ENCODE measurements at places on chromosomes 4 and X. TPM values are rescaled to one million over a fixed set of nuclear protein-coding genes. Genes with fewer than 3 reads are reported as not detected.

The SOWAHB gene
- total RNA-seq = not detected

The CENPC gene
- 115 TPM for total RNA-seq

The TACR3 gene
- total RNA-seq = not detected

DNA sequence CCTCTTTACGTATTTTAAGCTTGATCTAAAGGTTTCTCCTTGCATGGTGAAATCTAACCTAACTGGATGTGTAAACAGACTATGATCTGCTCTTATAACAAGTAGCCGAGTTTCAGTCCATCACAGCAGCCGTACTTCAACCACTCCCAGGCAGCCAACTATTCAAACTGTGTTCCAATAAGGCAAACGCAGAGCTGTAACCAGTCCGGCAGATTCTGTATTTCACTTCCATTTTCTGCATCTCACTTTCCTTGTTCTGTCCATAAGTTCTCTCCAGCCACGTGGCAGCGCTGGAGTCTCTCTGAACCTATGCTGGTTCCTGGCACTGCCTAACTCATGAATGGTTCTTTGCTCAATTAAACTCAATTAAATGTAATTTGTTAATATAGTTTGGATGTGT, 132.6 kb downstream of the FHDC1 start:
- H3K27ac ChIP-seq = no peak overlapping the region
- no peaks in the 10 kb centered on the region for H3K36me3 ChIP-seq
- no peaks in the 10 kb centered on the region for H3K4me1 ChIP-seq
- no peak for DNase-seq

GRCh38 chrX:10017872-10018271, 50.7 kb downstream of the CLDN34 start:
- no peak overlapping the region for H3K4me3 ChIP-seq
- H3K27me3 ChIP-seq = no peaks in the 10 kb centered on the region
- H3K4me1 ChIP-seq = peaks cover 21% of the 10 kb centered on the region

DNA sequence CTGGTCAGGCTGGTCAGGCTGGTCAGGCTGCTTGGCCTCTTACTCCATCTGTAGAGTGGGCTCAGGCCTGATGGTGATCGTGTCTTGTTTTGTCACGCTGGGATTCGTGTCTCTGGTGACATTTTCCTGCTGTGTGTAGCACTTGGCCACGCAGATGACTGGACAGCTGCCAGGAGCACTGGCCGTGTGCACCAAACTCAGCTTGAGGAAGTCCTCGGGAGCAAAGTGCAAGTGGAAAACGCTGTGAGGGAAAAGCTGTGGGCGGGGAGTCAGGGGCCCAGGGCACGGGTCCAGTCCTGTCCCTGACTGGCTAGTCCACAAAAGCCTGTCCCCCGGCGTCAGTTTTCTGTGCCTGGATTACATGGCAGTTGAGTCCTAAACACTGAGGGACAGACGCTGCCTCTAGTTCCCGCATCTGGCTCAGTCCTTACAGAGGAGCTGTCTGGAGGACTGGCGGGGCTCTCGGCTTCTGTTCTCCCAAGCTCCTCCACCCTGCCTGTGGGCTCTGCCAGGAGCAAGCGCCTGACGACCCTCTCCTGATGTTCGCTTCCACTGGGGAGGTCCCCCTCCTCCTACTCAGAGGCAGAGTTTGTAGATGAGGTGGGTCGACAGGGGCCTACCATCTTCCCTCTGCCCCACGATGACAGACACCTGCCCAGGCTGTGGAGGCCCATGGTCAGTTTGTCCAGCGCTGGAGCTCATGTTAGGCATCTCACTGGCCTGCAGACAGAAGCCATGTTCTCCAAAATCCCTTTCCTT, 35.9 kb upstream of the GRPEL1 start:
- peaks cover 29% of the 10 kb centered on the region for H3K4me1 ChIP-seq
- H3K27me3 ChIP-seq = no peaks in the 10 kb centered on the region
- peak overlapping the region; percentile 84 for H3K4me3 ChIP-seq
- DNase-seq = no peak

- H3K4me1 ChIP-seq = no peaks in the 10 kb centered on the region
- H3K36me3 ChIP-seq = no peaks in the 10 kb centered on the region
- no peak overlapping the region for H3K27ac ChIP-seq
- peaks cover 12% of the 10 kb centered on the region for H3K27me3 ChIP-seq
- DNase-seq = no peak
Measured at GRCh38 chr4:168812806-168813205, 197.2 kb downstream of the CBR4 start.

DNA sequence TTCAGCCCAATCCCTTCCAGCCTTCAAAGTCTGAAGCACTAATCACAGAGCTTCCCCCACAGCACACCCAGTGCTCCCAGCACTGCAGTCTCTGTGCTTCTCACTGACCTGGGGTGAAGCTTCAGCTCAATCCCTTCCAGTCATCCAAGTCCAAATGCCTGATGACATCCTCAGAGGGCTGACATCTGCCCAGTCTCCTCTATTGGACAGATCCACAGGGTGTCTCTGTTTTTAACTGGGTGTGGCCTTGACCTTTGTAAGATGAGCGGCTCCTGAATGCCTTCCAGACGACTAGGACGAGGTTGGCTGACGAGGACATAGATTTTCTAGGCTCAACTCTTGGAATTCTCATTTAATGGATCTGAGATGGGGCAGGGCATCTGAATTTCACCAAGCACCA, 7.6 kb upstream of the SLC2A9 start:
- no peaks in the 10 kb centered on the region for H3K36me3 ChIP-seq
- no peak for DNase-seq
- H3K27me3 ChIP-seq = no peaks in the 10 kb centered on the region
- H3K4me3 ChIP-seq = no peak overlapping the region
- H3K4me1 ChIP-seq = peaks cover 5% of the 10 kb centered on the region
